ENCODE measurements at places on chromosomes 1 and 21.
A peak's percentile ranks its signal among the peaks of the same experiment; 100 is the strongest.

GRCh38 chr1:89615676-89616598 is 17.0 kb upstream of the LRRC8C start:
- DNase-seq: no peak

DNA sequence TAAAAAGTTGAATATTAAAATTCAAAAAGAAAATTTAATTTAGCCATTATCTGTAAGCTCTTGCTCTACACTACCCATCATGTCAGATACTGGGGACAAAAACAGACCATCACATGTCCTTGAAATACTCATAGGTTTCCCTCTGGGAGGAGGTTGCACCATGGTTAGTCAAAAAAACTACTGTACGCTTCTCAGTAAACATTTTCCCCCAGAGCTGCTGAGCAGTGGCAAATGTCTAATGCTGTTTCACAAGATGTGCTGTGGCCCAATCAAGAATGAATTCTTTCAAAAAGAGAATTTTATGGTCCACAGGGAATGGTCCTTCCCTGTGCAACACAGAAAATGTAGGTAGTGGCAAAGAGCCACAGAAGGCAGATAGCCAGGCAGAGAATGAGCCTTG is 6.1 kb downstream of the SLC25A24 start:
- DNase-seq: no peak

DNA sequence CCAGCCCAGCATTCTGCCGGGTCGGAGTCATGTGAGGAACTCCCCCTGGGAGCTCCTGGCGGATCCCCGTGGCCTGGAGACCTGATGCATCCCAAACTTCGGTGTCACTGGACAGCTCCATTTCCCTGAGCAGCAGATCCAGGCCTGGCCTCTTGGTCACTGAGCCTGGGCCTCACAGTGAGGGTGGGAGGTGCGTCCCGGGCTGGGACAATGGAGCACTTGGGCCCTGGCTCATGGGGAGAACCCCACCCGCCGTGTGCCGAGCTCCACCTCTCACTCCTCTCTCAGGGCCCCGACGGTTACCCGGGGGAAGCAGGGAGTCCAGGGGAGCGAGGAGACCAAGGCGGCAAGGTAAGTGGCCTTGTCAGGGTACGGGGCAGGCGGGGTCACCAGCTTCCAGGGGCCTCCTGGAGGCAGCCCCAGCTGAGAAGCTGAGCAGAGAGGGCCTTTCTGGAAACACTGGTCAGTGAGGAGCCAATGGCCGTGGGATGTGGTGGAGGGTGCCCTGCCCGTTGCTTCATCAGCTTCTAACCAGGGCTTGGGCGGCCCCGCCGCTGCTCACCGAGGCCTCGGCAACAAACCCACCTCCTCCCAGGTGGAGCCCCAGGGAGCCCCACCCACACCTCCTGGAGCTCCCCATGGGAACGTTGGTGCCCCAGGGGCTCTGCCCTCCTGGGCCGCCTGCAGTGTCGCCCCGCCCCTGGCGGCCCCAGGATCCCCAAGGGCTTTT is 19.8 kb downstream of the COL6A2 start:
- no peak for DNase-seq

- DNase-seq: peak; percentile 75
Observed at GRCh38 chr1:211643324-211644212, 31.9 kb downstream of the NEK2 start.

DNA sequence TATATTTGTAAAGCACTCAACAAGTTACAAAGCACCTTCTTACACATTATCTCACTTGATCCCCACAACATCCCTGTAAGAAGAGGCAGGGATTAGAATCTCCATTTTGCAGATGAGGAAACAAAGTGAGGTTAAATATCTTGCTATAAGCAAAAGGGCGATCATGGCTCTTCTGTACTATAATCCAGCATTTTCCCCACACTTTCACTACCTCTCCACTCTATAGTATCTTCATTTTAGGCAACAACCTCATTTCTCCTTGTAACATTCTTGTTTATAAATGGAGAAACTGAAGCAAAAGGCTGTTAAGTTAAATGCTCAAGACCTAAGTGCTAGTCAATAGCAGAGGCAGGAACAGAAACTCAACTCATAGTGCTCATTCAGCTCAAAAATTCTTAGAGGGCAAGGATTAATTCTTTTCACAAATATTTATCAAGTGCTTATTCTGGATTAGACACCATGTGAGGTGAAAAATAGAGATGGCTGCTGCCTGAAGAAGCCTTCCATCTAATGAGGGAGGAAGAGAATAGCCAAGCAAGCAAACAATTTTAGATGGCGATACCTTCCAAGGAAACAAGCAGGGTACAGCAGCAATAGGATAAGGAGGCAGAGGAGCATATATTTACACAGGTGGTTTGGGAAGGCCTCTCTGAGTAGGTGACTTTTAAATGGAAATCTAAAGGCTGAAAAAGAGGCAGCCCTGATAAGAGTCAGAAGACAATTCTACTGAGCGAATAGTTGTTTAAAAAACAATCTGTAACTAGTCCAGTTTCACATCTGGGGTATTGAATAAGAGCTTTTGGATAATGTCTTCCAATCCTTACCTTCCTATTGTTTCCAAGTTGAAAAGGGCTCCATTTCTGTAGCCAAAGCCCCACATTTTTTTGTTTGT is 3.5 kb downstream of the ERRFI1 start:
- no peak for DNase-seq

DNA sequence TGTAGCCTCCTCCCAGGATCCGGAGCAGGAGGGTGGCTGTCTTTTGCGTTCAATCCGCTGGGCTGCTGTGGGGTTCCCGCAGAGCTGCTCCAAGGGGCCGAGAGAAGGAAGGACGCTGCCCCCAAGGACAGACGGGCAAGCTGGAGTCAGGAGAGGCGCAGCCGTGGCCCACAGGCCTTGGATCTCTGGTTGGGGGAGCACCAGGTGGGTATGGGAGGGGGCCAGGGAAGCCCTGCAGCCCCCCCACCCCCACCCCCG is 15.9 kb upstream of the SKI start:
- DNase-seq: no peak

- peak; percentile 60 for DNase-seq
Observed at GRCh38 chr21:41369105-41369919, 7.5 kb downstream of the MX2 start.

DNA sequence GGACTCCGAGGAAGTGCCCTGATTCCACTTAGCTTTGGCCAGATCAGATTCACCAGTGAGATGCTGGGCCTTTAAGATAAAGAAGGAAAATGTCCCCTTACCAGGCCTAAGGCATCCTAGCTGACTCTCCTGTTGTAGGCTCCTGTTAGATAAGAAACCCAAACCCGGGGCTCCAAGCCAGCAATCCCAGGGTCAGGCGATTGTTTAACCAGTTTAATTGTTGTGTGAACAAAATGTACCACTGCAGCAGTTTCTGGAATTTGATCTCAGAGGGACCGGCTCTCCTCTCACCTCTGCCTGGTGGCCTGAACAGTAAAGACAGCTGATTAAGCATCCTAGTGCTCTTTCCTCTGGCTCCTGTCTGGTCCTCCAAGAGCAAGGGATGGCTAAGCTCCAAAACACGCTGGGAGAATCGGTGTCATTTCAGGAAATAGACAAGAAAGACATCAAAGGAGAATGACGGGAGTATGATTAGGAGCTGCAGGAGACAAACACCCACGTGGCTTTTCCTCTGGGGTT is 9.3 kb upstream of the KLHDC8A start:
- no peak for DNase-seq

DNA sequence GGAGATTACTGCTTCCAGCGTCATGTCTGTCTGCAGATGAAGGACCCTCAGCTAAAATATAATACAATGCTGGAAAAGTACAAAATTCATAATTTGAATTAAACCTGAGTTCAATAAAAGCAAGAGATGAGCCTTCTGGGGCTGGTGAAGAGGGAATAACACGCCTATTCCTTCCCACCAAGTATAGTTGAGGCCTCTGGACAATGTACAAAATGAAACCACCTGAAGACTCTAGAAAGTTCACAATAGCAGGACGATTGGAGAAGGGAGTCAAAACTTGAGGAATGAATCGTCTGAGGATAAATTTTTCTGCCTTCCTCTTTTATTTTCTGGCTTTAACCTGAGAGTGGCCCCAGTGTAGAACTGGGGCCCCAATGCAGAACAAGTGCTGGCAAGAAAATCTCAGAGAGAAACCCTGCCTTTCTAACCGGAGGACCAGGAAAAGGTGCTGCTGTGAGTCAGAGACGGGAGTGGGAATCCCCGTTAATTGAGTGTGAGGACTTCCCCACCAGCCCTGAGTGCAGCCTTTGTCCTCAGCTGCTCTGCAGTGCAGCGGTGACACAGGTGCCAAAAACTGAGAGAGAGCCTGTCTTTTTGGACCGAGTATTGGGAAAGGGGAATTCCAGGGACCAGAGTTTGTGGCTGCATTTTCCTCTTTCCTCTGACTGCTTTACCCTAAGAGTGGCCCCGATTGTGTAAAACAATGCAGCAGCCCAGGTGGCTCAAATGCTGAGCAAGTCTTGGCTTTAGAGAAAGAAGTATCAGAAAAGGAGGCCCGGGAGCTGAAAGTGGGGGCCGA is 264.9 kb downstream of the DYRK1A start:
- peak; percentile 14 for DNase-seq

- no peak for DNase-seq
Observed at GRCh38 chr21:44702973-44703730, 6.2 kb downstream of the KRTAP10-12 start.

DNA sequence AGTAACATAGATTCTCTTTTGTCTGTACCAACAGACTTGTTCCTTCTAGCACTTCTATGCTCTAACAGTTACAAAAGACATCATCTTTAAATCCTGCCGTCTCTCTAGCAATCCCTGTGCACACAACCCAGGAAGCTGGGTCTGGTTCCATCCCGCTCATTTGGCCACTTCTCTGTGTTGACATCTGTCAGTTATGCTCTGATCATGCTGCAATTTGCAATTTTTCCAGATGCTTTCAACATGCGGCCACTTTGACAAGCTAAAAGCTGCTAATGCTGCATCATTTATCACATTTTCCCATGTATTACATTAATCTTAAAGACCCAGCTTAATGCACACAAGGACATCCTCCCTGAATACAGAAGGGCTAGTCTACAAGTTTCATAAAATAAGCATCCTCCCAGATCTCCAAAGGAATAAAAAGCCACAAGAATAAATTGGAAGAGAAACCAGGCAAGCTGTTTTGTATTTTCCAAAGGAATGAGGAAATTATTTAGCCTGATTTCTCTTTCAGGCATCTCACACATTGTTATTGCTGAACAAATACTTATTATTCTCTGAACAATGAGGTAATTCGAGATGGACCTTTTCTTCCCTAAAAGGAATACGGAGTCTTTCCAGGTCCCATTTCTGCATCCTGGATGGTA is 19.0 kb upstream of the LRRC52 start:
- DNase-seq: no peak

GRCh38 chr1:31815752-31816500 is at the start of gene SPOCD1:
SPOCD1 (minus strand) TSS chr1:31816022; CDS start chr1:31815333, 689 bp downstream.
- DNase-seq: peak; percentile 74

DNA sequence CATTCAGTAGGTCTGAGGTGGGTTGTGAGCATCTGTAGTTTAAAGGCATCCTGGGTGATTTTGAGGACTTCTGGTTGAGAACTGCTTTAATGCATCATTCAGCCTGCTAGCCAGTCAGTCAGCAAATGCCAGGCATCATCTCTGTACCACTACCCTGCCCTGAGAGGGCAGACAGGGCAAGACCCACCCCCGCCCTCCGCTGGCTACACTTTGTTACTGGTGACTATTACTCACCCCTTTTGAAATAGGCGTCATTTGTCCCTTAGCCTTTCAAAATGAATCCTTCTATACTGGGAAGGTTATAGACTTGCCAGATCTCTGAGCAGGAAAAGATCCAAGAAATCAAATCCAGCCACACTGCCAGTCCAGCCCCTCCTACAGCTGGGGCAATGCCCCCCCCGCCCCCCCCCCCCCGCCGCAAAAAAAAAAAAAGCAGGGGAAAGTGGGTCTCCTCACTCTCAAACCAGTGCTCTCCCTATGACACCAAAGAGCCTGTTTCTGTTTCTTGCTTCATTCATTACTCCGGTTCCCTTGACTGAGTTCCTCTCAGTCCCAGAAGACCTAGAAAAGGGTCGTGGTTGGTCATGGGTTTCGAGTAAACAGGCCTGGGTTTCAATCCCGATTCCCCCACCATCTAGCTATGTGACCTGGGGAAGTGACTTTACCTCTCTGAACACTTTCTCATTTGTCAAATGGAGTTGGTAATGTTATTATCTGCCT is 4.4 kb downstream of the SELENON start:
- DNase-seq: peak; percentile 50

DNA sequence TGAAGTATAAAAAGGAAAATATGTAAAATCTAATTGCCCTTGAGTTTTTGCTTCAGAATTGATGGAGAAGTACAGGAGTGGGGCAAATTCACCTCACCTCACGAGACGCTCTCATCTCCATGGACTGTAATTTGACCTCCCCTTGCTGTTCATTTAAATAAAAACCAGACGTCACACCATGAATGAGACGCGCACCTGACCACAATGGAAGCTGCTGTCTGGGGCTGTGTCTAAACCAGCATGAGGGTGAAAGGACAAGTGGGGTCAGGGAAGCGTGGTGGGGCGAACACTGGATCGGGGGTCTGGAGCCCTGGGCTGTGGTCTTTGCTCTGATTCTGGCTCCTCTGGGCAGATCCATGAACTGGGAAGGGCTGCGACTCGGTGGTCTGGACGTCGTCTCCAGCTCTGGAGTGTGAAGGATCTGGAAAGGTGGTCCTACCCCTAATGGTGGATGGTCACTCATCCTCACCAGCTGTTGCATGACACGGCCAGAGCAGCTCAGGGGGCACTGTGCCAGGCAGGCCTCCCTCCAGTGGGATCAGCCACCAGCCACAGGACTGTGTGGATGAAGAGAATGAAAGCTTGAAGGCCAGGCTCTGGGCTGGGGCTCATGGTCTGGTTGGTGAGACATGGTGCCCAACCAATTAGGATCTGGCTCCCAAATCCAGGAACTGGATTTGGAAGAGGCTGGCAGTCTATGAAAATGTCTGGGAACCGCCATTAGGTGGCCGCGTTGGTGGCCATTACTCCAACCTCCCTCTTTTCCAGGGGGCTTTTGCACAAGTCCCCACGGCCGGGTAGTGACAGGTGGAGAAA is 728.6 kb downstream of the PTPRU start:
- peak; percentile 42 for DNase-seq

GRCh38 chr1:93076268-93076667 is 2.8 kb upstream of the MTF2 start:
- no peak for DNase-seq

DNA sequence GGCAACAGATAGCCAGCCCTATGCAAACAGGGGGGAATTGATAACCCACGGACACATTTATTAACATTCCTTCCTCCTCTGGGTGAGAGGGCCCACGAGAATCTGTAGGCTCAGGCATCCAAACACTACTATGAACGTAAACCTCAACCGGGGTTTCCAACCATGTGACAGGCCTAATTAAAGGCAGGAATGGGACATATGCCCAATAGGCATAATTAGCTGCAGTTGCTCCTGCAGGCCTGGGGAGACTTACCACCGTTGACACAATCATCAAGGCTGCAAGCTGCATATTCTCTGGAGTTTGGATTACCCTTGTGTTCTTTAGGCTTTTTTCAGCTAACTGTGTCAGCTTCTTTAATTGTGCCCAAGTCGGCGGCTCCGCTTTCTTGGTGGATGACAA is 22.2 kb upstream of the GBP1 start:
- peak; percentile 22 for DNase-seq

- no peak for DNase-seq
Observed at GRCh38 chr1:181497870-181498269, 14.6 kb downstream of the CACNA1E start.

All from astrocyte of the hippocampus (primary cell).